Lung (tissue), 17 donors: ENCODE measurements at places on chromosomes 16 and 17. TPM values are rescaled to one million over a fixed set of nuclear protein-coding genes. Genes with fewer than 3 reads are reported as not detected.
A peak's percentile ranks its signal among the peaks of the same experiment; 100 is the strongest.

DNA sequence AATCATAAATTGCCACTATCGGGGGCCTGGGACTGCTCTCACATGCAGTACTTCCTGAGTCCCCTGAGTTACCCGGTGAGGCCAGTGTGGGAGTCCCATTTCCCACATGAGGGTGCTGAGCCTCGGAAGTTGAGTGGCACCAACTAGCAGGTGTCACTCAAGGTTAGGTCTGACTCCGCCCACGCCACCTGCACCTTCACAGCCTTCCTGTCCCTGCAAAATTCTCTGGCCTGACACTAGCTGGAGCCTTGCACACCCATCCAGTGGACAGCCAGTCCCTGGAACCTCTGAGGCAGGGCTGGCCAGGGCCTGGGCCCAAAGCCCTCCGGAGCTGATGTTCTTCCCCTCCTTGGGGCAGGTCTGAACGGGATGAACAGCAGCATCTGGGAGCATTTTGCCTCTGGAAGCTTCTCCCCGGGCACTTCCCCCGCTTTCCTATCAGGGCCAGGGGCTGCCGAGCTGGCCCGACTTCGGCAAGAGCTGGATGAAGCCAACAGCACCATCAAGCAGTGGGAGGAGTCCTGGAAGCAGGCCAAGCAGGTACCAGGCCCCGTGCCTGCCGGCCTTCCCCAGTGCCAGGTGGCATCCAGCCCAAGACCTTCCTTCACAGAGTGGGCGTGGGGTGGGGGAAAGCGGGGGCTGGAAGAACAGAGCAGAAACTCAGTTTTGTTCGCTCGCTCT lies 21.9 kb downstream of the UNC13D start:
- peak; percentile 49 for DNase-seq
- H3K4me1 ChIP-seq, result no peaks in the 10 kb centered on the region
- no peaks in the 10 kb centered on the region for H3K27me3 ChIP-seq
- no peak overlapping the region for H3K4me3 ChIP-seq

DNA sequence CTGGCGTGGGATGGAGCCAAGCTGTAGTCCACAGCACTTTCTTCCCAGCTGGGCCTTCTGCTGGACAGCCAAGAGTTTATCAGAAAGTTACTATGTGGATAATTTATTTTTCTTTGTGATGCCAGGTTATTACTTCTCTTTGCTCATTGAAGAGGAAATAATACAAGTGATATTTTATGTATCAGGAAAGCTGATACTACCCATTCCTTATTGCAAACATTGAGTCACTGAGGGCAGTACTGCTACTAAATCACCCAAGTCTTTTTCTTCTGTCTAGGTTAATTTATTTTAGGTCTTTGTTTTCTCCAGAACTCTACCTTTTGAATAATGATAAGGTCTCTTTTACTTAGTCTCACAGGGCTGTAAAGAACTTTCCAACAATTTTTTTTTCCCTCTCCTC lies 8.3 kb downstream of the NUP93 start:
- peaks cover 5% of the 10 kb centered on the region for H3K4me1 ChIP-seq
- no peak overlapping the region for H3K27ac ChIP-seq
- H3K27me3 ChIP-seq, result no peaks in the 10 kb centered on the region
- no peak overlapping the region for H3K4me3 ChIP-seq

KDM6B gene
- 52.9 TPM for total RNA-seq

G6PC1 gene
- not detected for total RNA-seq

SEPTIN12 gene
- total RNA-seq, result not detected
